ENCODE measurements at places on chromosomes 6 and 20. TPM values are rescaled to one million over a fixed set of nuclear protein-coding genes. Genes with fewer than 3 reads are reported as not detected.

DNA sequence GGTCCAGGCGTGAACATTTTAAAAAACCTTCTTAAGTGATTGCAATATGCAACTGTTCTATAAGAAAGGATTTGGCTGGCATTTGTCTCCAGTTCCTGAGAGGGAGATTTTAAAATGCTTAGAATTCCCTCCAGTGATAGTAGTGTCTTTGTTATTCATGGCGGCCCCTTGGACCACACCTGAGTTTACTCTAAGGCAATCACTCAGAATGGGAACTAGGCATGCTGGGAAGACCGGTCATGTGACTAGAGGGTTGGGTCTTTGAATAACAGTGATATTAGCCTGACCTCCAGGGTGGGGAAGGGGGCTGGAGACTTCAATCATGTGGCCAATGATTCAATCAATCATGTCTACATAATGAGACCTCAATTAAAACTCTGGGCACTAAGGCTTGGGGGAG is 50.7 kb upstream of the UTRN start:
- DNase-seq = no peak

HS3ST5 gene
- polyA plus RNA-seq = 1.4 TPM

PTCRA gene
- polyA plus RNA-seq = not detected

GRCh38 chr6:19181211-19181610 is 656.0 kb upstream of the ID4 start:
- peak; percentile 25 for DNase-seq

C6orf58 gene
- 1.4 TPM for polyA plus RNA-seq

GRCh38 chr6:46347669-46348068 is 143.6 kb downstream of the RCAN2 start:
- no peak for DNase-seq

VSX1 gene
- polyA plus RNA-seq = not detected
